AG08395 (cell line): ENCODE measurements at places on chromosomes 5 and 9.

DNA sequence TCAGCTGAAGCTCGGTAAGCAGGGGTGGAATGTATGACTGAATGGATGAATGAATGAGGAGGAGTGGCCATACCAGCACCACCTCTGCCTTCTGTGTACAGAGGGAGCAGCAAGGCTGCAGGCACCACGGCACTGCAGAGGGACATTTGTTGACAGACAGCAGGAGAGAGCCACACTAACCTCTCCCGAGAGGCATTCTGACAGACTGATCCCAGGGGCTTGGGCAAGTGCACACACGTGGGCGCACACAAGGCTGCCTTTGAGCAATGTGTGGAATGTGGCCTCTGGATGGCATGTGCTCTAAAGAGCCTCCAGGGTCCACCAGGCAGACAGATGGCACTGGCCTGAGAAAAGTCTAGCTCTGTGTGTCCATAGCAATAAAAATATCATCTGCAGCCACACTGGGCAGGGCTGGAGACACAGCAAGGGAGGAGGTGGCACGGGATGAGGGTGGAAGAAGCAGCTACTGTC, 111.8 kb downstream of the ACTL7B start:
- DNase-seq, result peak; percentile 38

DNA sequence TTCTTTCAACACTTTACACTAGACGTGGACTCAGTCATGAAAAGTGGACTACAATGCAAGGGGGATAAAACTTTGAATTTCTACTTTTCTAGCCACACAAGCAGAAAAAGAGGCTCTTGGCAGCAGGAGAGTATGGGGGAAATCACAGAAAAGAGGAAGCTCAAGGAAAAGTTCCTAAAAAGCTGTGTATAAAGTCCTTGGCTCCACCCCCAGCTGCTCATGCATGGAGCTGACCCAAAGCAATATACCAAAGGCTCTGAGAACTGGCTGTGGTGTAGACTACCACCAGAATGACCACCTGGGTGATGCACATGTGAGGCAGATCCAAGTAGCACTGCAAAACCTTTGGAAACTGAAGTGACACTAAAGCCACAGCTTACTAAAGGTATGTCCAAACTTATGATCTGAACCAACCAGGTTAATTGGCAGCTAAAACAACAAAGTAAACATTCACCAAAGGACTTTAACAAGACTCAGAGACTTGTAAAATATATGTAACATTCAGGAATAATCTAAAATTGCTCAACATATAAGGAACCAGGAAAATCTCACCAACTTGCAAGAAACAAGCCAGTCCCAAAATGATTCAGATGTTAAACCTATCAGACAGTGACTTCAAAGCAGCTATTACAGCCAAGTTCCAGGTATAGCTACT, 55.5 kb upstream of the RASGRF2 start:
- no peak for DNase-seq

GRCh38 chr5:158660726-158661125, 439.0 kb downstream of the EBF1 start:
- peak; percentile 39 for DNase-seq

DNA sequence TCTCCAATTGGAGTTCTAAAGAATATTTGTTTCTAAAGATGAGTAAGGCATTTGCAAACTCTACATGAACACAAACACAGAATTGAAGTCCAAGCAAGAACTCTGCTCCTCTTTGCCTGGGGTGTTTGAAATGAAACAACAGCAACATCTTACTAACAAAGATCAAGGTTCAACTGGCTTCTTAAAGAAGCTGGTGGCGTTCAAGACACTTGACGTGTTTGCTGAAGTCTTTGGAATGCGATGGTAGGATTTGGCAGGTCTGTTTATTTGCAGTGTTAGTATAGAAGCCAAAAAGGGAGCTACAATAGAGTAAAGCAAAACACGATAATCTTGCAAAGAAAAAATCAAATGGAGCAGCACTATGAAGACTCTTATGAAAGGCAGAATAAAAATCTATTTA, 94.9 kb downstream of the BASP1 start:
- DNase-seq, result no peak

GRCh38 chr9:127634698-127635097, 22.6 kb downstream of the STXBP1 start:
- DNase-seq, result no peak

DNA sequence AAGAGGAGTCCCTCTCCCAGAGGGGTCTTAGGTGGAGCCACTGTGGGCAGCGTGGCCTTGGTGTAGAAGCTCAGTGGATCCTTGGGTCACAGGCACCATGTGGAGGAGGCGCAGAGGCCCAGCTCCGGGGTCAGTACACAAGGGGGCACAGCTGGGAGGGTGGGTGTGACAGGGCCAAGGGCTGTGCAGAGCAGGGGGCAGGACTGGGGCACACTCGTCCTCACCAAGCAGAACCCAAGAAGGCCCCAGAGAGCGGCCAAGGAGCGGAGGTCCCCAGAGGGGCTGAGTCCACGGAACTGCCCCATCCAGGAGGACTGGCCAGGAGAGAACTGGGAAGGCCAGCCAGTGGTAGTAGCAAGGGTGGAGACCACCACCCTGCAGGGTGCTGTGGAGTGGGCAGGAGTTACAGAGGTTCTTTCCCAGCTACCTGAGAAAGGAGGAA, 2.5 kb upstream of the LPCAT1 start:
- DNase-seq, result no peak

DNA sequence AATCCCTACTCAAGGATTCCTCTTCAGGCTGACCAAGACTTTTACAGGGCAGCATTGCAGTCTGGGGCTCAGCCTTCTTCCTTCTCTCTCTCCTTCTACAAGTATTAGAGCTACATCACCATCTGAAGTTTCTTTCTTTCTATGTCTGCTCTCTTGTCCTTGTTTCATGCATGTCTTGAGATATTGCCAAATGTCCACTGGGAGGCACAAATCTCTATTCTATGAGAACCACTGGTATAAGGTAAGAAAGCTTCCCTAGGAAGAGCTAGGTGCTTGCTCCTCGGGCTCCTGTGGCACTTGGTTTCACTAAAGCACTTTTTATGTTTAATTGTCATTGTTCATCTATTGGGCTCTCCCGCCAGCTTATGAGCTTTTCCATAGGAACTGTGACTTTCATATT, 289.2 kb upstream of the PCSK5 start:
- no peak for DNase-seq

GRCh38 chr9:2765250-2765880, 48.1 kb downstream of the KCNV2 start:
- DNase-seq, result no peak

GRCh38 chr9:15101095-15101494, 190.9 kb upstream of the FREM1 start:
- no peak for DNase-seq

- no peak for DNase-seq
Observed at GRCh38 chr5:103821361-103821760, 258.8 kb upstream of the NUDT12 start.

DNA sequence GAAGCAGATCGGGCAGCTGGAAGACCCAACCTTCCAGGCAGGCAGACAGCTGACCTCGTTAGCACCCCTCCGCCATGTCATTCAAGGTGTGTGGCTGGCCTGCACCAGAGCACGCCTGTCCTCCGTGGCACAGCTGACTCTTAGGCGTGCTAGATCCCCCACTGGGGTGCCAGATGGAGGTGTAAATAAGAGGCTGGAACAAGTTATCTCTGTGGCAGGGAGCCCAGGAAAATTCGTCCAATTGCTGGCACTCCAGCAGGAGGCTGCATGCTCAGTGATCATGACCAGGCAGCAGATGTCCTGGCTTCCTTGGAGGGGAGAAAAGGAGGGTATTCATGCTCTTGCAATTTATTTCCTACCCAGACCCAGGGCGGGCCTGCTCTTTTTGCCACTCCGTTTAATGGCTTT, 7.8 kb upstream of the ALDOB start:
- no peak for DNase-seq

DNA sequence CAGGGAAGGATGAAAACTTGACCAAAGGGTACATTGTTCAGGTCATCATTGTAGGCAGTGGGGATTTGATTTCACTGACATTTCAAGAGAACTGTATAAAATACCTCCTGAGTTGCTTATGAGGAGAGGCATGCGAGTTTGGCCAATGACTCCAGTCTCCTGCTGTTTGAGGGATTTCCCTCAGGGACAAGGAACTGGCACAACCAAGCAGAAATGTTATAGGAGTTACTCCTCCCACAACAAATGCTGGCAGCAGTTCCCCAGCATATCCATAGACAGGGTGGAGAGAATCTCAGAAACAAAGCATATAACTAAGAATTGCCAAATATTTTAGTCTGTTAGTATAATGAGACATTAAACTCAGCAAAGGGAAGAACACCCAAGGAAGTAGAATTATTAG, 47.2 kb upstream of the FBXL7 start:
- no peak for DNase-seq

- DNase-seq, result peak; percentile 67
Observed at GRCh38 chr5:44546286-44546685, 157.1 kb upstream of the FGF10 start.

GRCh38 chr9:135066291-135066690, 21.2 kb upstream of the OLFM1 start:
- no peak for DNase-seq

DNA sequence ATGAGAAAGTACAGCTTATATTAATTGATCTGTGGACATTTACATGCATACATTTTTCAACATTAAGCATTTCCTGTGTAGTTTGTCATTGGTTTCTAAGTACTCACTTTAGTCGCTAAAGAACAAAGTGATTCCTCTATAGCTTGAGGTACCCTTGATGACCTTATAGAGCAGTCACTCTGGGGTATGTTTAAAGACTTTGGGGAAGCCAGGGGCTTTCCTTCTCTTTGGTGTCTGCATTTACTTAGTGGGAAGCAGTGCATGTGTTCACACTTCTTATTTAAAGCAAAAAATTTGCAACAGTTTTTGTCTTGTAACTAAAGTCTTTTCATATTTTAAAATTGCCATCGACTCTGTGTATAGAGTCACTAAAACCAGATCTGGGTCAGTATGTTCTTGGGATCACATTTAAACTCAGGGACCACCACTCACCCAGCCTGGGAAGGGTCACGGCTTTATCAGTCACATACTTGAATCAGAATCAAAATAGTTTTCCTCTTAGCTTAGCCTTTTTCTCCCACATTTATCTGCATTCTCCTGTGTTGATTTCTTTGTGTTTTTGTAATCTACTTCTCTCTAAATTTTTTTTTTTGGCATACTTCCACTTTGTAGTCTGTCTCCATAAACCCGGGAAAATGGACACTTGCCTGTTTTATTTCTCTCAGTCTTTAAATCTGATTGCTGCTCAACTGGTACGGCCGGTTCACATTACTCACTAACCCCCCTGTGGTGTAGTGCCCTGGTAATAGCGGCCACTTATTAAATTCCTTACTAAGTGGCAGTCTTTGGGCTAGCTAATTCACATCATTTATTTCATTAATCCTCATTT, 143.9 kb upstream of the FBN2 start:
- DNase-seq, result no peak

- DNase-seq, result no peak
Observed at GRCh38 chr5:161216877-161217276, 329.6 kb downstream of the GABRB2 start.

GRCh38 chr9:3018071-3018470, 174.2 kb upstream of the PUM3 start:
- no peak for DNase-seq

- peak; percentile 84 for DNase-seq
Observed at GRCh38 chr5:83368319-83368718, 103.2 kb upstream of the VCAN start.

DNA sequence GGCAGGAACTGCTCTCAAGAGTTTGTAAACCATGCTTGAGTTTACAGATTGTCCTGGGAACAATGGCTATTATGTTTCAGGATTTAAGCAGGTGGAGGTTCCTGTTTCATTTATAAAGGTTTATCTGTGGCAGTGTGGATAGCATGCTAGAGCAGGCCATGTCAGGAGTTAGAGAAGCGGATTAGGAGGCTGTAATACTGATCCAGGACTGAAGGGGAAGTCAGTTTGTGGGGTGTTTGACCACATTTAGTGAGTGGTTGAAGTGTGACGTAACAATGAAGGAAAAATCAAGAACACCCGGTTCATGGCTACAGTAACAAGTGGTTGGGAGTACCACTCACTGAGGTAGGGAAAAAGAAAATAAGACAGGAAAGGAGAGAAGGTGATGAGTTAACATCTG, 299.0 kb downstream of the TLR4 start:
- DNase-seq, result no peak

- peak; percentile 30 for DNase-seq
Observed at GRCh38 chr5:176810687-176811501, 535 bp downstream of the UNC5A start.

GRCh38 chr9:127290561-127291065, 26.0 kb downstream of the GARNL3 start:
- peak; percentile 7 for DNase-seq

GRCh38 chr5:72179816-72180440, 72.7 kb downstream of the MAP1B start:
- DNase-seq, result no peak

DNA sequence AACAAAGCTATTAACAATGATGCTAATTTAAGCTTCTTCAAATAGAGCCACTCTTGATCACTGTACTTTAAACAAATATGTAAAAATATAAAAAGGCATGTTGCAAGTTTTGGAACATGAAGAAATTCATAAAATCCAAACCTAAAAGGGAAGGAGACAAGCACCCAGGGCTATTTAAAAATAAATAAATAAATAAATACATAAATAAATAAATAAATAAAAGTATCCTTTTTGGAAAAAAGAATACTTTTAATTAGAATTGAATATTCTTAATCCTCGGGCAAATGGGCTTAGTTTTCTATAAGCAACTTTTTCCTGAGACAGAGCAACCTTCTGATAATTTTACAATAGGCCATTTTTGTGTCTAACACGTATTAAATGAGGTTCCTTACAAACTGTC, 147.5 kb upstream of the PCA3 start:
- no peak for DNase-seq

GRCh38 chr9:126606483-126606870, 7.3 kb upstream of the LMX1B start:
- DNase-seq, result no peak

GRCh38 chr9:32340361-32340760, 44.1 kb upstream of the ACO1 start:
- no peak for DNase-seq

DNA sequence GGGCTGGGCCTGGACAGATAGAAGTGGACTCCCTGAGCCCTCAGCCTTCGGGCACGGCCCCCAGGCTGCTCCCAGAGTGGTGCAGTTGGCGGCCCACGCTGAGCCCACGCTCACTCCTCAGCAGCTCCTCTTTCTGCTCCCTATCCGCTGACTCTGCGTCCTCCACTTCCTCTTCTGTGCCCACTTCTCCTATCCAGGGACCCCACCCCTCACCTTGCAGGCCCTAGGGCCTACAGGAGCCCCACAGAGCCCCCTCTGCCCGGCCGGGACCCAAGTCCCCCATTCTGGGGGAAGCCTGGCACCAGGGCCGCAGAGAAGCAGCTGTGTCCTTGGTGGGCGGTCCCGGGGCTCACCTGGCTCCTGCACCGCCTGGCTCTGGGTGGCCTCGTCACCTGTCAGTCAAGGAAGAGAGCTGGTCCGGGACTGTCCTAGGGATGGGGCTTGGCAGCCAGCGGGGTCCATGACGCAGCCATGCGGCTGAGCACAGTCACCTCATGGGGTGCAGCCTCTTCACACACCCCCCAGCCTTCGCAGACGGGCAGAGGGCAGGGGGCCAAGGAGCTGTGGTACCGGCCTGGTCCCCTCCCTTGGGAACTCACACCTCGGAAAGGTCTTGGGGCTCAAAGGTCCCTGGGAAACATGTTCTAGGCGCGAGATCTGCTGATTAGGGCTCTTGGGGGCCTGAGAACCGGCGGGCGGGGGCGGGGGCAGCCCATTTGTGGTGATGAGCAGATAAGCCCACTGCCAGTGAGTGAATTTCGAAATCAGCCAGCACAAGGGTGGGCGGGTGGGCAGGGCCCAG, 5.4 kb upstream of the NRARP start:
- no peak for DNase-seq

- no peak for DNase-seq
Observed at GRCh38 chr9:97501972-97502221, 431 bp downstream of the TMOD1 start.
